ENCODE measurements at places on chromosomes 5 and 9.

DNA sequence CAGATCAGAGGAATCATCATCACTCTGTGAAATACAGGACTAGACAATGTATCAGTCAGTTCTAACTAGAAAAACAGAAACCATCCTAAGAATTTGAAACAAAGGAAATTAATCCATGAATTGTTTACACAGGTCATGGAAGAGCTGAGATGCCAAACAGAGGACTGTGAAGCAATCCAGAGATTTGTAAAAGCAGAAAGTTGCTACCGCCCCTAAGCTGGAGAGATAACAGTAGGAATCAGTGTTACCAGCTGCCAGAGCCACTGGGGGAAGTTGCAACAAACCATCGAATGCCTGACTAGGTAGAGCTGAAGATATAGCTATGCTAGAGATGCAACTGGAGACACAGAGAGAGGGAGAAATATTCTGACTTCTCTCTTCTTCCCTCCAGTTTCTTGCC is 10.4 kb upstream of the MIER3 start:
- DNase-seq = no peak

DNA sequence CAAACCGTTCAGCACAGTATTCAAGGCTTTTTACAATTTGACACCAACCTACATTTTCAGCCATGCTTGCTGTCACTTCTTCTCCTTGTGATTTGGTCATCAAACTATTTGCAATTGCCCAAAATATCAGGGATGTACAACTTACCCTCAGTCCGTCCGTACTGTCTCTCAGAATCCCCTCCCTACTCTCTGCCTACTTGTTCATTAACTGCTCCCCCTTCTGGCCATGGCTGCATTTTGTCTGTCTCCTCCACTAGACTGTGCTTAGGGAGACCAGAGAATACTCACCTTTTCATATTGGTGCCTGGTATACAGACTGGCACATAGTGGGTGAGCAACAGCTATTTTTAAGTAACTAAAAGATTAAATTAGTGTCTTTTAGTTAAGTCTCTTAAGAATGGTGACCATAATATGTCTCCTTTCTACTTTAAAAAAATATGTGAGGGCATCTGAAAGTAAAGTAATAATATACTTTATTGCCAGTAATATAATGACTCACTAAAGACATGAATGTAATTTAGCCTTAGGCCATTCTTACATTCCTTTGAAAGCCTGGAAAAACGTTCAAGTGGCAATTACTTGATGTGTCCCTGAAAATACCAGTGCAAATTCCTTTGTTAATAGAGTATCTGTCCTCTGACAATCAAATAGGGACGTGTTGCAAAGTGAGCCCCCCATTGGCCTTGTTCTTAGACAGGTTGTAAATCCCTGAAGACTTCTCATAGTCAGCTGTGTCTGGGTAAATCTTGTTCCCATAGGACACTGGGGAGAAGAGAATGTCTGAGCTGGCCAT is 27.8 kb downstream of the PRLR start:
- no peak for DNase-seq

GRCh38 chr9:136187683-136188586 is 17.0 kb downstream of the LHX3 start:
- DNase-seq = no peak

DNA sequence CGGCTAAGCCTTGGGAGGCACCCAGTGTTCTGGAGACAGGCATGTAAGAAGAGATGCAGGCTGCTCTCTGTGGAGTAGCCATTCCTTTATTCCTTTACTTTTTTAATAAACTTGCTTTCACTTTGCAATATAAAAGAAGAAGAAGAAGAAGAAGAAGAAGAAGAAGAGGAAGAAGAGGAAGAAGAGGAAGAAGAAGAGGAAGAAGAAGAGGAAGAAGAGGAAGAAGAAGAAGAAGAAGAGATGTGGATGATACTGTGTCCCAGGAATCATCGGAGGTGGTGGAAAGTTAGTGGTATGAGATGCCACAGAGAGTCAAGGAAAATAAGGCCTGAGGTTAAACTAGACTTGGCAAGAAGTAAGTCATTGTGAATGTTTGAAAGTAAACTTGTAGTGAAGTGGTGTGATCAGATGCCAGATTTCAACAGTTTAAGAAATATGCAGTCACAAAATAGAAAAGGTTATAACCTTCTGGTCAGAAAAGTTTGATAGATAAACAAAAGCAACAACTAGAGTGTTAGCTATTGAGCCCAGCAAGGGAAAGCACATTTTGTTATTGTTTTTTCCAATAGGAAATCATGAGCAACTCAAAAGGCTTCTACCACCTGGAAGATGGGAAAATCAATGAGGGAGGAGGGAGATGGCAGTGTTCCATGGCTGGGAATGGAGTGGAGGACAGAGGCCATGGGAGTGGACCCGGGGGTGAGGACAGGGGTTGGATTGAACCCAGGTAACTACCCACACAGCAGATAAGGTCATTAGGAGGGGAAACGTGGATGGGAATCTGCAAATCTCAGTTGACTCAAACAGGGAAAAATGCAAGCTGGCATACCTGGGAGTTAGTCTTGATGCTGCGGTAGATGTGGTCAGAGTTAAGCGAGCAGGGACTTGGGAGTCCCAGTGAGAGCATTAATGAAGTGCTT is 16.8 kb downstream of the AOPEP start:
- DNase-seq = no peak

GRCh38 chr9:68750786-68751185 is 45.7 kb downstream of the PIP5K1B start:
- DNase-seq = no peak

DNA sequence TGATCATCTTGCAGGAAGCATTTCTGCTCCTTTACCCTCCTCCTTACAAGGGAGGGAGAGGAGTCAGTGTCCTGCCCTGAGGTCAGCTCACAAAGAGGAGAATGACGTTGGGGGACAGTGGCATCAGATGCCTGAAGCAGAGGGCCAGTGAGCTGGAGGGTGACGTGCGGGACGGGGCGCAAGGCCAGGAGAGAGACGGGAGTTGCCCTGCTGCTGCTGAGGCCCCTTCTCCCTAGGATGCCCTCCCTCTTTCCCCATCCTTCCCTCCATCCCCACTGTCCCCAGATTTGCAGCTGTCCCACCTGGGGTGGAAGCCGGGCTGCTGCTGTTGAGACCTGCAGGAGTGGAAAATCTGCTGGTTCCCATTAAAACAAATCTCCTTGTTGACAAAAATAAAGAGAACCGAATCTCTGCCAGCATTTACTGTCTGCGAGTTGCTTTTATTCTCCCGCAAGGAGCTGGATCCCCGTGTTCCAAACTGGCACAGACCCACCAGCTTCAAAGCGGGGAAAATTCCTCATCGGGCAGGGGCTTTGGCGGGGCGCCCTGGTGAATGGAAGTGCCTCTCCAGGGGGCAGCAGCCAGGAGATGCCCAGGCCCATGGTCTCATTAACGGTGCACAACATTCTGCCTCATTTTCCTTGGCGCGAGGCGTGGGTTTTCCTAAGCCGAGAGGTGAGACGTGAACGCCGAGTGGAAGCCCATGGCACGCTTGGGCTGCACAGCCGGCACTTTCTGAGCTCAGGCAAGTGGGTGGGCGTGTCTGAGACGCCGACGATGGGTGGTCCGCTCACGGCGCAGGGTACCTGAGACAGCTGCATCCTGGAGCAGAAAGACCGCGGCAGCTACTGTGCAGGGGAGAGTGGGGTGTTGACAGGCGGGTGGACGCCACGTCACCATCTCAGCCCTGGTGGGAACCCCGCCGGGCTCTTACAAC is 13.9 kb upstream of the COL5A1 start:
- no peak for DNase-seq

DNA sequence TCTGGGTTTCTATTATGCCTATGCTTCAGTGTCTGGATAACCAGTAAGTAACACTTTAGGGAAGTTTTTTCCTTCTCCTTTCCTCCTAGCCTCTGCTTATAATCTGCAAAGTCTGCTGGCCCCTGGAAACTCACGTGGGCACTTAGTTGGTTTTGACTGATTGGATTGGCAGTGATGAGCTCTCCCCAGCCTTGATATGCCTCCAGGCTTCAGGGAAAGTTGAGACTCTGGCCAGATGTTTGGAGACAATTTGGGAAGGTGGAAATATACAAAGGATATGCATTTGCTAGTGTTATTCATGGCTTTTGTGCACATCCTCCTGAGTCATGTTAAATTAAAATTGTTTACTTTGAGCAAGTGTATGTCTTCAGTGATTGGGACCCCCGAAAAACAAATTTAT is 160.2 kb upstream of the IL12B start:
- DNase-seq = no peak

GRCh38 chr9:108316630-108317029 is 539.2 kb downstream of the ACTL7B start:
- DNase-seq = no peak

DNA sequence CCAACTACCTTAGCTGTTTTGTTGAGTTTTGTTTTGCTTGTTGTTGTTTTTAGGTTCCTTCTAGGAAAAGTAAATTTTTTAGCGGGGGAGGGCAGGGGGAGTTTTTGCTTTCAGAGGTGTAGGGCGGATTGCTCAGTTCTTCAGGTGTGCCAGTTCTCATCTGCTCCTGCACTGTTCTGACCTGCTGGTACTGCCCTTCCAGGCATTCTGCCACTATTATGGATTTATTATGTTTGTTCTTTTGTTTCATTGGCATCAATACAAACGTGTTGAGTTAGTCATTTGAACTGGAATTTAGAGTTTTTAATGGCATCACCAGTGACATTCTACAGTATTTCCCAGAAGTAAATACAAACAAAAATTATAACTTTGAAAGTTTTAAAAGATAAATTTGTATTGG is 26.0 kb downstream of the ERCC6L2 start:
- DNase-seq = no peak

DNA sequence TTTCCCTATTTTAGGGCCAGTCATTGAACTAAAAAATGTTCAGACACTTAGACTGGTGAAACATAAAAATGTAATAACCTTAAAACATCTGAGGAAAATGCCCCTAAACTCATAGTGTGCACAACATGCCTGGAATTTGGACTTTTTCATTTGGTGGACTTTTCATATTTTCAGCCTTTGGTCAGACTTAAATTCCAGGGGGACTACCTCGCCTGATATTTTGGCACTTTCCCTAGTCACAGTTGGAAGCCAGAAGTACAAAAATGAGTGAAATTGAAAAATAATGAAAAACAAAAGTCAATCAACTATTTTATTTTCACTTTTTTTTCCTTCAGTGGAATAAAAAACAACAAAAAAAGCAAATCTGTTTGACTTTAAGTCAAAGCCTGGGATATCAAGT is 256.2 kb downstream of the ACTL7B start:
- no peak for DNase-seq

DNA sequence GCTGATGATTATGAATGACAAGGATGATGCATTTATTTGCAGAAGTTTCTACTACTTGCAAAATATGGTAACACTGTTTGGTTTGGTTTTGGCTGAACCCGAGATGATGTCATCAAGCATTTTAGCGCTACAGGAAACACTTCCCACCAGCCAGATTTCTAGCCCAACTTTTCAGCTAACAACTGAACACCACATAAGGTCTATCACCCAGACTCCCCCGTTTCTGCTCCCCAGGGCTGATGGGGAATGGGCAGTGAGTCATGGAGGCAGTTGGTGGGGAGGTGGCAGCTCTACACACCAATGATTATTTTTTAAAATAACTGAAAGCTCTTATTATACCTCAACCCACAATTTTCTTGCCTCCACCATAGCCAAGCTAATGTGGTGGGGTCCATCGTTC is 302.9 kb downstream of the CEMIP2 start:
- no peak for DNase-seq

DNA sequence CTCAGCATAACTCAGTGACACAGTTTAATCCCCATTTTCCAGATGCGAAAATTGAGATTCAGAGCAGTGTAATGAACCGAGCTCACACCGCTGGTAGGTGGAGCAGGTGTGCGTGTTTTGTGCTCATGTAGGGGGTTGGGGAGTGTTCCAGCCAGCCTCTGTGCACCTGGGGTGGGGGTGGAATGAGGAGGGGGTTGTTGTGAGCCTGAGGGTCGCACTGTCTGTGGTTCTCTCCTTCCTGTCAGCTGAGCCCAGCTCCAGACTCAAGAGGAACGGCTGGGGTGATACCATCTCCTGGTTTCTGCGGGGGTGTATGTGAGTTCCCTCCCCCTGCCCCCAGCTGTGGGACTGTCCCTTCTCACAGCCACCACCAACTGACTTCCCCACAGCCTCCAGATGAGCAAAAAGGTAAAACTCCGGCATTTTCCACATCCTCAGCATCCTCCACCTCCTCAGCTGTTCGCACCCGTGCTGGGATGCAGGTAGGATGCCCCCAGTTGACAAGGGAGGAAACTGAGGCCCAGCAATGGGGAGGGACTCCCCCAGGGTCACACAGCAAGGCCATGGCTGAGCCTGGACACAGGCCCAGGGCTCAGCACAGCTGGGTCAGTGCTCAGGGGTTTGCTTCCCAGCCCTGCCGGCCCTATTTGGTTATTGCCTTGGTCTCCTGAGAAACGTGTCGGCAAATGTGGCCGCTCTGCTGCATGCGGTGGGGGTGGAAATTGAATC is 2.1 kb downstream of the SH2D3C start:
- no peak for DNase-seq

DNA sequence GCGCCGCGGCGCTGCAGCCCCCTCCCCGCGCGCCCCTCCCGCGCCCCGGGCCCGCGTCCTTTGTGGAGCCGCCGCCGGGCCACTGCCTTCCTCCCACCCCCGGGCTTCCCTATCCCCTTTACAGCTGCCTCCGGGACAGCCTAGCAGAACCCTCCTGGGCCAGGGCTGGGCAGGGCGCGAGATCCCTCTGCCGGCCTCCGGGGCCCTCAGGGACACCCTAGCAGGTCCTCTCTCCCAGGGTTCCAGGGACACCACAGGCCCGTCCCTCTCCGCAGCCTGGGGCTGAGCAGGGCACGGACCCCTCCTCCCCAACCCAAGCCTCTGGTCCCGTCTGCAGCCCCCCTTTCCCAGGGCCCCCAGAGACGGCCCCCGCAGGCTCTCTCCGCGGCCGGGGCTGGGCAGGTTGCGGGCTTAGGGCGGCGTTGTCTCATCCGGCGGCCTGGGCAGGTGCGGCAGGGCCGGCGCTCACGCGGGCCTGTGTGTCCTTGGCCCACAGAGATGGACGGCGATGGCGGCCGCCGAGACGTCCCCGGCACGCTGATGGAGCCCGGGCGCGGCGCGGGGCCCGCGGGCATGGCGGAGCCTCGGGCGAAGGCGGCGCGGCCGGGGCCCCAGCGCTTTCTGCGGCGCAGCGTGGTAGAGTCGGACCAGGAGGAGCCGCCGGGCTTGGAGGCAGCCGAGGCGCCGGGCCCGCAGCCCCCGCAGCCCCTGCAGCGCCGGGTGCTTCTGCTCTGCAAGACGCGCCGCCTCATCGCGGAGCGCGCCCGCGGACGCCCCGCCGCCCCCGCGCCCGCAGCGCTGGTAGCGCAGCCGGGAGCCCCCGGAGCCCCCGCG is 710 bp downstream of the WNK2 start:
- DNase-seq = no peak

Data from NCI-H1105 (cell line).